Sciatic nerve (tissue), 2 donors: ENCODE measurements at places on chromosomes 12 and 14. TPM values are rescaled to one million over a fixed set of nuclear protein-coding genes. Genes with fewer than 3 reads are reported as not detected.

DNA sequence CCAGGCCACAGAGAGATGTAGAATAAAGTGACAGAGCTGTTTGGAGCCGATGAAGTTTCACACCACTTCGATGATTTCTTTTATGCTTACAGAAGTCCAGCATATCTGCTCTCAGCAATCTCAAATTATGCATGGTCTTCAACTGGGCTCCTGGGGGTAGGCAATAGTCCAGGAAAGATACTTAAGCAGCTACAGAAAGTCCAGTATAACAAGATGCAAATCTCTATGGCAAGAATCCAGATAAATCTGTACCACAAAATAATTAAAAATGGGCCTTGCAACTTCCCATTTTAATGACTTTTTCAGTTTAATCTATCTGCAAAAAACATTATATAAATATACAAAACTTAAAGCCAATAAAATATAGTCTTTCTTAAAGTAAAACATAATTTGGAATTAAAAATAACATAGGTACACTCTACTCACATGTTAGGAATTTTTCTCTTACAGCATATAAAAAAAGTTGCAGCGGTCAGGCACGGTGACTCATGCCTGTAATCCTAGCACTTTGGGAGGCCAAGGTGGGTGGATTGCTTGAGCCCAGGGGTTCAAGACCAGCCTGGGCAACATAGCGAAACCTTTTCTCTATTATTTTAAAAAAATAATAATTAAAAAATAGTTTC lies 20.5 kb upstream of the RAD51AP1 start:
- no peak for DNase-seq

GRCh38 chr12:113498490-113498889 lies 26.8 kb upstream of the LHX5 start:
- DNase-seq = no peak

- no peak for DNase-seq
Measured at GRCh38 chr12:4119157-4119761, 154.3 kb upstream of the CCND2 start.

GRCh38 chr14:42277840-42278239 lies 671.2 kb downstream of the LRFN5 start:
- no peak for DNase-seq

Gene SLC7A8
- total RNA-seq = 15.0 TPM

- DNase-seq = no peak
Measured at GRCh38 chr14:100503251-100503650, 84.0 kb downstream of the BEGAIN start.

- DNase-seq = no peak
Measured at GRCh38 chr12:105418821-105419291, 88.4 kb downstream of the C12orf75 start.

DNA sequence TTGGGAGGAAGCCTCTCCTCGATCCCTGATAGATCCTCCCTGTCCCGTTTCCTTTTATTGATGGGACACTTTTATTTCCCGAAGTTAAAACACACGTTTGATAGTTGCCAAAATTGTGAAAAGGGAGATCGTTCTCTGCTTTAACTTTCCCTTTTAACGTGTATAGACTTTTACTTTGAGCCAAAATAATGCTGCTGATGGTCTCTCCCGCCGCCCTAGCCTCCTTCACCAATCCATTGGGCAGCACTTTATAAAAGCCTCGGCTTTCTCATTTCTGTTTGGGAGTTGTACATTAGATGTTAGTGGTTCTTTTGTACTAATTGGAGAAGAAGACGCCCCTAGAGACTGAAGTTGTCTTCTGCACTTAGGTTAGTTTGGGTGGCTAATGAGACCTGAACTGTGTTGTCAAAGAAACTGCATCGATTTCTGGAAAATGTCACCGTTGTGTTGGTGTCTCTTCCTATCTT lies 1.4 kb downstream of the TMTC2 start:
- no peak for DNase-seq

DNA sequence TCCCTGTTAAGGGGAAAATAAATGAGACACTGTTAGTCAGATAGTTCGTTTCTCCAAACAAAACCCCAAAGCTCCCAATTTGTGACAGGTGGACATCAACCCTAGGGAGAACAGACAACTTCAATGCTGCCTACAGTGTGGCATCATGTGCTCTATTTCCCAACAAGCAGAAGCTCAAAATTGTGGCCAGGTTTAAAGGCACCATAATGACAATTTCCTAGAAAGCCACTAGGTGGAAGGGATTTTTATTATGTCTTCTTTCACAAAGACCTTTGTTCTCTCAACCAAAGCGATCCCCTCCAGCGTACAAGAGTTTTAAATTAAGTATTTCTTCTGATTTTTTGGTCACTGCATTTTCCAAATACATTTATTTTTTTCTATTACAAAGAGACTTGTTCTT lies 88.0 kb upstream of the MBIP start:
- no peak for DNase-seq

DNA sequence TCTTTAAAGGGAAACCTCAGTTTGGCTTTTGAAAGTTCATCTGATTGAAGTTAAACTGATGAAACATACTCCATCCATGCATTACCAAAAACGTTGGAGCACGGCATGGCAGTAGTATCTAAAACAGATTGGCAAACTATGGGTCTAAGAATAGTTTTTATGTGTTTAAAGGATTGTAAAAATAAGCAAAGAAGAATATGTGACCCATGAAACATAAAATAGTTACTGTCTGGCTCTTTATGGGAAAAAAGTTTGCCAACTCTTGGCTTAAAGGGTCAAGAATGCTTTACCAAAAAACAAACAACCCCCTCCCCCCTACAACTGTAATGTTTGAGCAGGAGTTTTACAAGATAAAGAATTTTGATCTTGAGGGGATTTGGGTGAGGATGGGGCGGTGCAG lies 32.6 kb downstream of the TRAF3 start:
- DNase-seq = no peak

DNA sequence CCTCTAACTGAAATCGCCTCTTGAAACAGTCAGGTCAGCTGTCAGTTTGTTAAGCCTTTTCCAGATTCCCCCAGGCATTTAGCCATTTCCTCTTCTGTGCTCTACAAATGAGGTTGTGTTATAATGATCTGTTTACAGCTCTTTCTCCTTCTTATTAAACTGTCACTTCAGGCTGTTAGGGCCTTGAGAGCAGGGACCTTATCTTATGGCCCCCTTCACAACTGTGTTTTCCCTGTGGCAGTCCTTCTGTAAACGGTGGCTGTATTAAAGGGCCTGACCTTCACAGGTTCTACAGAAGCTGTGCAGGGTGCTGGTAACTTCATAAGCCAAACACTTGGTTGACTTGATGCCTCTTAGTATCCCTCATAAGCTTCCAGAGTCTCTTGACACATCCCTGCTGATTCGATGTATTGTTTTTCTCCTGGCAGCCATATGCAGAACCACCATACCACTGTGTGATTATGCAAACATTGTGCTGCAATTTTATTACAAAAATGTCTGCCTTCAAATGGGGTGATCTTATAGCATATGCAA lies 104.7 kb downstream of the PLEKHA5 start:
- no peak for DNase-seq

GRCh38 chr14:27222671-27223070 lies 624.8 kb upstream of the NOVA1 start:
- no peak for DNase-seq

DNA sequence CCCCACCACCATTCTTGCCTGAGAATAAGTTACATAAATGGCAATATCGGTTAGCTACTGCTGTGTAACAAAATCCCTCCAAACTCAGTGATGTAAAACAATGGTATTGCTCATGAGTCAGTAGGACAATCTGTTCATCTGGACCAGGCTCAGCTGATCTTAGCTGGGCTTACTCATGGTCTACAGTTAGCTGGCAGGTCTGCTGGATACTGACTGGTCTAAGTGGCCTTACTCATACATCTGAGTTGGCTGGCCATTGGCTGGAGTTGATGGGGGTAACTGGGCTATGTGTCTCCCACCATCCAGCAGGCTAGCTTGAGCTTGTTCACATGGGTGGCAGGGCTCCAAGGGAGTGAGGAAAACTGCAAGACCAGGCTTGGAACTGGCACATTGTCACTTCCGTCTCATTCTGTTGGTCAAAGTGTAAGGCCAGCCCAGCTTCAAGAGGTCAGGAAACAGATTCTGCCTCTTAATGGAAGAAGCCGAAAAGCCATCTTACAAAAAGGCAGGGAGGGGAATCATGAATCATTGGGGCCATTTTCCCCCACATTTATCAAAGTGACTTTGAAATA lies 56.7 kb upstream of the CHGA start:
- no peak for DNase-seq

Gene MYF6
- total RNA-seq = not detected

Gene RTN1
- total RNA-seq = 5.4 TPM

Gene ART4
- total RNA-seq = 0.80 TPM

Gene CALM1
- total RNA-seq = 340 TPM

DNA sequence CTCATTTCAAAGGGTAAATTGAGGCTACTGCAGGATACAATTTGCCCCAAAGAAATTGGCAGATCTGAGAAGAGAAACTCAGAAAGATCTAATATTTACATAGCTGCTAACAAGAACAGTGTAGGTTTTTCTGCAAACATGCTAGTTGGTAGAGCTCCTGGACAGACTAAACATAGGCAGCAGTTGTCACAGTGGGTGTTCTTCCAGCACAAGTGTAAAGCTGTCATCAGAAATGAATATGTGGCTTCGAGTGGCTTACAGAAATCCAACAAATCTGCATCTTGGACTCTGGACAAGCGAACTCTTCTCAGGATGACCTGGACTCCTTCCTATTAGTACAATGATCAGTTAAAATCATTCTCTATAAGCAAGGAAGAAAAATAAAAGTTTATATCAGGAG lies 5.9 kb downstream of the CBX5 start:
- DNase-seq = no peak

DNA sequence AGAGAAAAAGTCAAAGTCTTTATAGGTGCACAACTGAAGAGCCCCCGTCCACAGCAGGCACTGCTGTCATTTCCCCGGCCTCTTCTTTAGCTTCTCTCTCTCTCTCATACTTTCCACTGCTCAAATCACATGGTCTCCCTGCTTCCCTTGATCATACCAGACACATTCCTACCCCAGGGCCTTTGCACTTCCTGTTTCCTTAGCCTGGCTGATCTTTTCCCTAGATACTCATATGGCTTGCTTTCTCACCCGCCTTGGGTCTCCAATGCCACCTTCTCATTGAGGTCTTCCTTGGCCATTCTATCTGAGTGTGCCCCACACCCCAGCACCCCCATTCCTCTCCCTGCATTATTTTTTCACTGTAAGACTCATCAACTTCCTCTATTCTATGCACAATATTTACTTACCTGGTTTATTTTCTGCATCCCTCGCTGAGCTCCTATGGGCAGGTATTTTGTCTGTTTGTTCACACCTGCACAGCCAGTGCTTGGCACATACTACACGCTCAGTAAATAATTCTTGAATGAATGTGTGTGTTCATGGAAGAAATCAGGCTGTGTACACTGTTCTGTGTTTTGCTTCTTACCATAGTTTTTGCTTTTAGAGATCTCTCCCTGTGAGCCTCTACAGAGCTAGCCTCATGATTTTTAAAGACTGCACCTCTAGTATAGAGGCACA lies 31.9 kb downstream of the SERPINA1 start:
- DNase-seq = no peak

Gene ABCC9
- 45.6 TPM for total RNA-seq

Gene LRTM2
- not detected for total RNA-seq

Gene FOXN4
- total RNA-seq = not detected

DNA sequence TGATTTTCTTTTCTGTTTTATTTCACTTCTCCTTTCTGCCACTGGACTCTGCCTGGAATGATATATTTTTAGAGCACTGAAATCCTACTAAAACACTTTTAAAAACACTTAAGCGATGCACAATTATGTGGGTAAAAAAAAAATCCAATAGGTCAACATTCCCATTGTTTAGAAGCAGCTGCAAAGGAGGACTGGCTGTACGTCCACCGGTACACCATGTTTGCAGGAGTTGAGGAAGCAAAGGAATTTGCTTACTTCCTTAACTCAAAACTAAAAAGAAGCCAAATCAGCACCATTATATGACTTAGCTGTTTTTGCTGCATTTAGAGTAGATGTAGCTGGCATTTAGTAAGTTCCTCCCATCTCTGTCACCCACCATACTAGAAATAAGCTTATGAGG lies 186.8 kb upstream of the TMTC1 start:
- DNase-seq = no peak

Gene MIP
- not detected for total RNA-seq

DNA sequence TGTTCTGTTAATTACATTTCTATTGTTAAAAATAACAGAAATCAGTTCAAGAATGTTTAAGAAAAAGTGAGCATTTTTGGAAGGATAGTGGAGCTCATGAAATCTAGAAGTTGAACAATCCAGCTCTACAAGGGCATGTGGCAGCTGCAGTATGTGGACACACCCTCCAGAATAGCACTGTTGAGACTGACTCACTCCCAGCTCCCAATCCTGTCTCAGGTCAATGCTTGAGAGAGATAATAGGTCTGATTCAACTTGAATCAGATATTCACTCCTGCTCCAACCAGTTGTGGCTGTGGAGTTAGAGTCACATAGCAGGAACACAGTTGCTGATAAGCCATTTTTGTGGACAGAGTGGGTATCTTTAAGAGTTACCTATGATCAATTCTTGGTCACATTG lies 113.0 kb upstream of the NTF3 start:
- no peak for DNase-seq

DNA sequence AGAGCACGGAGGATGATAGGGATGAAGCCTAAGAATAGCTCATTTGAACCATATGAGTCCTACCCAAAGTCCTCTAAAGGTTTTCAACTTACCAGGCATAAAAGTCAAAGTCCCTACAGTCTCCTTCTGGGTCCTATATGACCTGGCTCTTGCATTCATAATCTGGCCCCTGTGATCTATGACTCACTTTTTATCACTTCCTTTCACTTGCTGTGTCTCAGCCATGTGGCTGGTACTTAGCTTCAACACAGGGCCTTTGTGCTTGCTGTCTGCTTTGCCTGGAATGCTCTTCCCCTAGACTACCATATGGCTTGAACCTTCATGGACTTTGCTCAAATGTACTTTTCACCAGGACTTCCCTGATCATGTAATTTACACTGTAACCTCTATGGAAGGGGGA lies 137.6 kb upstream of the TMTC1 start:
- DNase-seq = no peak

DNA sequence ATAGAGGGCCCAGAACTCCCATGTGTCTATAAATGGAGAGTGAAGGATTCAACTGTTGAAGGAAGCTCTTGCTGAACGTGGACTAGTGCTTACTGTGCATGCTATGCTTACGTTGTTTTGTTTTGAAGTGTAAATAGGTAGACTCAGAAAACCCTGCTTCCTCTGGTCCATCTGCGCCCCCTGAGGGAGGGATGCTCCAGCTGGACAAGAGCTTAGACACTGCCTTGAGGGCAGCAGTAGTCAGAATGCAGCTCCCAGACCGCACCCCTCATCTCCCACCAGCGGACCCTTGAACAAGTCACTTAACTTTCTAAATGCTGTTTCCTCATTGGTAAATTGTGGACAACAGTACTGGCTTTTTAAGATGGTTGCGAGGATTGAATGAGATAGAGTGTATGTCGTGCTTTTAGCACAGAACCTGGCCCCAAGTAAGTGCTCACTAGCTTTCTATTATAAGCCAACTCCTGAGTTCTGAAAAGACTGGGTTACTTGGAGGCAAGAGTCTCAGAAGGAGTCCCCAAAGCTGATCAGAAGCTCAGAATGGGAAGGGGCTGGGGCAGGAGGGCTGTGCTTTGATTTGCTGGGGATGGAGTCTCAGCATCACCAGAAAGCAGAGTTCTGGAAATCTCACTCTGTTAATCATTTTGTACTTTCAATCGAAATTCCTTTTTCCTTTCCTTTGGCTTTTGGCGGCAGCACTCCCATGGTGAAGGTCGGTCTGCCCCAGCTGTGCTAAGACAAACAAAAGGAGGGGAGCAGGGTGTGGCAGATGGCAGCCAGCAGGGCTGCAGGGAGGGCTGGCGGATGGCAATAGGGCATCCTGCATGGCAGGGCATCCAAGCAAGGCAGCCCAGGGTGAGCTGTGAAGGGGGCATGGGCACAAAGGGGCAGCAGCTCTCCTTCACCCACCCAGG lies 15.6 kb downstream of the AGAP2 start:
- no peak for DNase-seq
